Hepatocyte (in vitro differentiated cells): ENCODE measurements at places on chromosomes 5 and 9. TPM values are rescaled to one million over a fixed set of nuclear protein-coding genes. Genes with fewer than 3 reads are reported as not detected.

The SPINK1 gene
- 2,511 and 2,947 TPM in 2 replicates for polyA plus RNA-seq

The SLC6A7 gene
- 0.39 and 0.99 TPM in 2 replicates for polyA plus RNA-seq

The ANKRD31 gene
- 0.19 and 0.44 TPM in 2 replicates for polyA plus RNA-seq

The SLC23A1 gene
- 3.0 and 3.3 TPM in 2 replicates for polyA plus RNA-seq

The HRH2 gene
- polyA plus RNA-seq, result 2.2 and 2.4 TPM in 2 replicates

The SLC36A1 gene
- polyA plus RNA-seq, result 10.9 and 13.5 TPM in 2 replicates

The ADAMTS2 gene
- polyA plus RNA-seq, result 68.0 and 78.8 TPM in 2 replicates

The SLC36A3 gene
- not detected in 2 replicates for polyA plus RNA-seq

The RAD23B gene
- 15.9 and 19.4 TPM in 2 replicates for polyA plus RNA-seq

The PPP3R2 gene
- polyA plus RNA-seq, result not detected in 2 replicates

The PCDHGA2 gene
- polyA plus RNA-seq, result 0.10 TPM in 1 of 2 replicates, not detected in the other

The SUSD3 gene
- polyA plus RNA-seq, result 13.5 and 17.3 TPM in 2 replicates

The SLC4A9 gene
- 0.53 and 1.1 TPM in 2 replicates for polyA plus RNA-seq

The PCDHGA7 gene
- polyA plus RNA-seq, result not detected in 2 replicates

The TPD52L3 gene
- not detected in 2 replicates for polyA plus RNA-seq

The MACROH2A1 gene
- polyA plus RNA-seq, result 180 and 198 TPM in 2 replicates

The ABCA2 gene
- polyA plus RNA-seq, result 15.6 and 21.8 TPM in 2 replicates

The PDZD2 gene
- 1.7 and 1.8 TPM in 2 replicates for polyA plus RNA-seq

The GDF9 gene
- polyA plus RNA-seq, result 2.2 and 4.1 TPM in 2 replicates

The CCNJL gene
- polyA plus RNA-seq, result 9.5 and 10.8 TPM in 2 replicates

The PLAC8L1 gene
- polyA plus RNA-seq, result 0.52 and 1.1 TPM in 2 replicates

The ZNG1F gene
- 10.5 and 14.3 TPM in 2 replicates for polyA plus RNA-seq

The MCIDAS gene
- 0.08 TPM in 1 of 2 replicates, not detected in the other for polyA plus RNA-seq

The CDH9 gene
- 0.80 and 2.4 TPM in 2 replicates for polyA plus RNA-seq

The GPR151 gene
- polyA plus RNA-seq, result not detected in 2 replicates
